Activated CD4-positive, alpha-beta memory T cell treated with anti-CD3 and anti-CD28 coated beads for 36 hours (primary cell): ENCODE measurements at places on chromosomes 7 and 10. TPM values are rescaled to one million over a fixed set of nuclear protein-coding genes. Genes with fewer than 3 reads are reported as not detected.

DNA sequence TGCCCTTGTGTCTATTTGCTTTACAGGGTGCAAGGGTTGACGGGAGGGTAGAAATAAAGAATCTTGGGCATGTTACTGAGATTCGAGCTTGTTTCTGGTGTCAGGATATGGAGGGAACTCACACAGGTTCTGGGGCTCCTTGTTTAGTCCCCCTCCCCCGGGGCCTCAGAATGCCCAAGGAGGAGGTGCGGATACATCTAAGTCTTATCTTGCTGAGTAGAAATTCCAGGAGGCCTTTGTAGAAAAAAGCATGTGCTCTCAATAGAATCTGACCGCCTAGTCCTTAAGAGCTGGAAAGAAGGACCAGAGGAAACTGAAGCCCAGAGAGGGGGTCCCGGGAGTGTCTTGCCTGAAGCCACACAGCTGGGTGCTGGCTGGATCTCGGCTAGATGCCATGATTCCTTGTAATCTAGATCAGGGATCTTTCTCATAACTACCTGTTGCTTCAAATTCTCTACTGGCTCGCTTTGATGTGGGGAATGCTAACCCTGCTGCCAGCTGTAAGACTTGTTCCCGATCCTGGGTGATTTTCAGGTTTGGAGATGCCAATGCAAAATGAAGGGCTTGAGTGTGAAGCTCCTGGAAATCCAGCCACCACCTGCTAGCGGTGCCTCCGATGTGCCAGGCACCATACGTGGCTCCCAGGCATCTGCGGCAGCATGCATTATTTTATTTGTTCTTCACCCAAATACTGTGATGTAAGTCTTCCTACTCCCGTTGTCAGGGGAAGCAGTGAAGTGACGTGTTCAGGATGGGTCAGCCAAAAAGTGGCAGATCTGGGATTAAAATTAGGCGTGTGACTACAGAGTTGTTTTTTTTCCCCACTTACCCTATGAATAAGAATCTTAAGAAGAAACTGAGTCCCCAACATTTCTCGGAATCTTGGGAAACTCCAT lies 226.0 kb downstream of the TCF7L2 start:
- no peak for DNase-seq

VSTM2A gene
- total RNA-seq: not detected

- DNase-seq: no peak
Observed at GRCh38 chr7:7122701-7123281, 59.6 kb upstream of the C1GALT1 start.

DNA sequence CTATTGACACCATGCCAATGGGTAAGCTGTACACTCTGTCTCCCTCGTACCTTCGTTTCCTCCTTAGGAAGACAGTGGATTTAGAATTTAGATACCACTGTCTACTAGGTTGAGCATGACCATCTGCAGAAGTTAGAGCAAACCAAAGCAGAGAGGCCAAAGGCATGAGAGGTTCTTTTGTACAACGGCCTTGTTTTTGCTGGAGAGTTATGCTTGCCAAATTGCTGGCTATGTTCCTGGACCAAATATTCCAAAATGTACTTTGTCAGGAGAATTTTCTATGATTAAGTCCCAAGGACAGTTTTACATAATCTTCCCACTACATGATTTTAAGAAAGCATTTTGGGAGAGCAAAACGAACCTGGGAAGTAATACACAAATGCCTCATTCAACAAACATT lies 47.9 kb upstream of the PLCE1 start:
- DNase-seq: no peak

- DNase-seq: no peak
Observed at GRCh38 chr10:17406036-17406834, 48.2 kb downstream of the ST8SIA6 start.

SUV39H2 gene
- total RNA-seq: 39.8 TPM

- DNase-seq: no peak
Observed at GRCh38 chr10:127044186-127044585, 139.0 kb downstream of the DOCK1 start.
